ENCODE measurements at places on chromosomes 11 and 22.

DNA sequence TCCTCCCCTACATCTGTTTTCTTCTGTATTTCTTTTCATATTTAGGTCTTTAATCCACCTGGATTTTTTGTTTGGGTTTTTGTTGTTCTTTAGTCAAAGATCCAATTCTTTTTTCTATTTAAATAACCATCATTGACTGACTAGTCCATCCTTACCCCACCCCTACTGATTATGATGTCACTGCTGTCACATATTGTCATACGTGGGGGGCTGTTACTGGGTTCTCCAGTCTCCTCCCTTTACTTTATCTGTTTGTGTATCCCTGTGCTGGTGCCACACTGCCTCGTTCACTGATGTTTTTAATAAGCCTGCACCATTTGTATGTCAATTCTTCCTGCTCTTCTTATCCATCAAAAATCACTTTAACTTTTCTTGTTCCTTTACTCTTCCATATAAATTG, 6.9 kb upstream of the DCPS start:
- DNase-seq = no peak

DNA sequence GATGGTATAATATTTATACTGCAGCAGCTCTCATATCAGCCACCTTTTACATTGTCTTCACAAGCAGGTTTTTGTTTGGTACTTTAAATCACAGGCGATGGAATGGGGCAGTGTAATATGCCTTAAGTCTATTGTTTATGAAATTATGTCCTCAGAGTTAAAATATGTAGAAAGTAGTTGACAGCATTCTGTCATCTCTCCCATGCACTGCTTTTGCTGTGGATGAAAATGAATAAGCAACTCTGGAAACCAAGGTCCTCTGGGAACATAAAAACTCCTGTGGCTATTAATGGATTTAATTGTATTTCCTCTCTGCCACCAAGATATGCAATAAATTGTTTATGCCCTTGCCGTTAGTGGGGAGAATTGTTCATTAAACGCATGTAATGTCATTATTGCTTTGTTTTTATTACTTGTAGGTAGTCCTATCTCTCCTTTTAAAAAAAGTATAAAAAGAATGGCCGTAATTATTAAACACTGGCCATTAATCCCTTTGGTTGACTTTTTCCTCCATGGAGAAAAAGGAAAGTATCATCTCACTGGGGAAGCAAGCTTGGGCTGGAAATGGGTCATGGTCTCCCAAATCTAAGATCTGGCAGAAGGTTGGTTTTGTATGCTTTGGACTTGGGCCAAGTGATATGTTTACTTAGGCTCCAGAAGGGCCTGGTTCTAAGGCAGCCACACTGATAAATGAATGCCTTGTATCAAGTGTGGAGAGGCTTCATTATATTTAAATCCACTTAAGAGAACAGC, 13.1 kb downstream of the PACS1 start:
- DNase-seq = no peak

DNA sequence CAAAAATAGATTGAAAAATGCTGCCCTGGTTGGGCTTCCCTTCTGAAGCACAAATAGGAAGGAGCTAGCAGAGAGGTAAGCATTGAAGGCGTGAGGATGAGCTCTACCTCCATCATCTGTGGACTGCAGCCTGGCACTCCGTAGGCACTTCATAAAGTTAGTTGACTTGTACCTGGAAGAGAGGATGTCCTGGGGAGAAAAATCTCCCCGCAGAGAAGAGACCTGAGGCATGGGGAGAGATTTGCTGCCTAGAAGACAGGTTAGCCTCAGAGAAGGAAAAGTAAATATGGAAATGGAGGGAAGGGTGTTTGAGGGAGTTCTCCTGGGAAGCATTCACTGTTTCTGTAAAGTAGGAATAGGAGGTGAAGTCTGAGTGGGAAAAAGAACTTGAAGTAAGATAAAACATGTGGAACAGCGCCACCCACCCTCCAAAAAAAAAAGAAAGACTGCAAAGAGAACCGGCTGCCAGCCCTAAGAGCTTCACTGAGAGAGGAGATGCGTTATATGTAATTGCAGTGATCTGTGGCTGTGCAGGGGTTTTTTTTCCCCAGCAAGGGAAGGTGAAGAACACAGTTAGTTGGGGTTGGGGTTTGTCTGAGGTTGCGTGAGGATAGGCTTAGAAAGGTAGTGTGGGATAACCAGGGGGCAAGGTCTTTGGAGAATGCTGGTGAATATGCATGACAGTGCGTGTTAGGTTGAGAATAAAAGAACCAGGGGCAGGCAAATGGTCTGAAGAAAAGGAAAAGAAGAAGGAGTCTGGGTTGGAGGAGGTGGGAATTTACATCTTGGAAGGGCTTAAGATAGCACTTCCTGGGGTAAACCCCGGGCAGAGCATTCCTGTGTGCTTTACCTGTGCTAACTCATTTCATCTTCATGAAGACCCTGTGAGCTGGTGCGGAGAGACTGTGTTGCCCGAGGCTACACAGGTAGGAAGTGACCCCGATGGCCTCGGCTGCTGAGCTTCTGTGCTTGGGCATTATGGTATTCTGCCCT, 16.0 kb downstream of the TNRC6B start:
- DNase-seq = peak; percentile 16

DNA sequence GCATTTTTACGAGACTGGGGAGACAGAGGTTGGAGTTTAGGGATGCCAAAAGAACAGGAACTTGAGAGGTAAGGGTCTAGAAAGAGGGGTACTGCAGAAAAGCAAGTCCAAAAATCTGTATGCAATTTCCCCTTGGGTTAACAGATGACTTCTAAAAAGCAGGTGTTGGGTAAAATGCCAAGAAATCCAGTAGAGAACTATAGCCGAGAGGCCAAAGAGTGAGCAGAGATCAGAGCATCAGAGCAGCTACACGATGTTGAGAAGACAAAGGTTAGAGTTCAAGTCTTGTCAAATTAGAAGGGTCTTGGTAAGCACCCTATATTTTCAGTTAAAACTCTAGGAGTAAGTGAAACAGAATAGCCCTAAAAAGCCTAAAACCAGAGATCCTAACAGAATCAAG, 145.2 kb downstream of the FCHSD2 start:
- DNase-seq = no peak

DNA sequence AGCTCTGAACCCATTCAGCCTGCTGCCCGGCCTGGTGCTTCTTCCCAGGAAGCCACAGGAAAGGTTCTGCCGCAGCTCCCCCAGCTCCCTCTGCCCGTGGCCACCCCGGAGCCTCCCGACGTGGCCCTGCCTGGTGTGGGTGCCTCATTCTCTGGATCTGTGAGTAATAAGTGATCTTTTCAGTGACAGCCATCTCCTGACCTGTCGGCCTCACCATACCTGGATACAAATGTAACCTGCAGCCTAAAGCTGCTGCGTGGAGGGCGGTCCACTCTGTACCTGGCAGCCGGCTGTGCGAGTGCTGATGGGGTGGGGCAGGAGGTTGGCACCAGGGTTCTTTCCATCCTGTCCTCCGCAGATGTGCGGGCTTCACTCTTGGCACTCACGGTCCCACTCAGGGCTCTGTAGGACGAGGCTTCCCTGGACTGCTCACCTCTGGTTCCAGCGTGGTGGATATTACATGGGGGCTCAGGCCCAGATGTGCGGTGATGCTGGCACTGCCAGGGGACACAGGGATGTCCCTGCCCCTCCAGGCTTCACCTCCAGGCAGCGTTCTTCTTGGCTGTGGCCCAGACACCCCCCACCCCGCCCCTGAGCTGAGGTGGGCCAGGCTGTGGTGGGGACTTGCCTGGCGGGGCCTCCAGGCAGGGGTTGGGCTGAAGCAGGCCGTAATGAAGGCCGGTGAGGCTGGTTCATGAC, 748.5 kb downstream of the BRD1 start:
- DNase-seq = no peak

- no peak for DNase-seq
These were observed 344.1 kb downstream of the LARGE1 start for GRCh38 chr22:33576205-33576604.
